Stimulated activated CD4-positive, alpha-beta T cell treated with anti-CD3 and anti-CD28 coated beads, Interleukin-1b, Interleukin-23, amount 100 ng/mL, for 1 hour (primary cell): ENCODE measurements at places on chromosomes 3 and 15.

- DNase-seq: no peak
Observed at GRCh38 chr15:71055461-71055860, 59.8 kb upstream of the THSD4 start.

- no peak for DNase-seq
Observed at GRCh38 chr3:47008234-47008796, 28.8 kb downstream of the NBEAL2 start.

DNA sequence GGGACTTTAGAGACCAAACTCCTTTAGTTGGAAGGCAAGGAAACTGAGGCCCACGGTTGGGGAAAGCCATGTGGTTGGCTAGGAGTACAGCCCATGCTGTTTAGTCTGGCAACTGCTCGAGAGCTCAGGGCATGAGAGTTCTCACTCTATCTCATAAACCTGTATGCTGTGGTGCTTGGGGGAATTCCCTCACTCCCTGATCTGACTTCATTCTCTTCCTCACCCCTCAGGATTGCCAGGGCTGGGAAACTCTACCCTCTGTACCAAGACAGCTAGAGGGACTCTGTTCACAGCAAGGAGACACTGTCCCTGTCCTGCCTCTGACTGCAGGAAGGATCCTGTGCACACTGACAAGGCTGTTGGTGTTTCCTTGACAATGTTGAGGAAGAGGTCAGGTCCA, 230.2 kb downstream of the ZNF621 start:
- no peak for DNase-seq

DNA sequence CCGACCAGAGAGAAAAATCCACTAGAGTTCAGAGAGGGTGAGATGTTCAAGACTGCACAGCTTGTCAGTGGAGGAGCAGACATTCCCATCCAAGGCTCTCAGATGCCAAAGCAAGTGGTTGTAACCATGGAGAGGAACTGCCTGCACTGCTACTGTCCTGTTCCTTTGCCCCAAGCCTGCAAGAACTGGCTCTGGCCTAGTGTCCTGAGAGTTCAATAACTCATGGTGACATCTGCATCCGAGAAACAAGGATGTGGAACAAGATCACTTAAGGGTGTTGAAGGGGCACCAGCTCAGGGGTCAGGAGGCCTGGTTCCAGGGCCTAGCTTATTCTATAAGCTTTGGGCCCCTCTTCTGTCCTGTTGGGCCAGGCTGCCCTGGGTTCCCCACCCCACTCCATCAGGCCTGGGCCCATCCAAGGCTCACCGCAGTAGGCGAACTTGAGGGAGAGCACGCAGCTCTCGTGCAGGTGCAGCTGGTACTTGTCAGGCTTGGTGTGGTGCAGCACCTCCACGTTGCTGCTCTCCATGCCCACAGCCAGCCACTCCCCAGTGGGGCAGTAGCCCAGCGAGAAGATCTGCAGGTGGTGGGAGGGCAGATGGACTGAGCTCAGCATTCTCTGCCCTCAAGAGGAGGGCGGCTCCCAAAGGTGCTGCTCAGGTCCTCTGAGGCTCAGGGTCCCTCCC, 45.6 kb downstream of the TLE3 start:
- no peak for DNase-seq

DNA sequence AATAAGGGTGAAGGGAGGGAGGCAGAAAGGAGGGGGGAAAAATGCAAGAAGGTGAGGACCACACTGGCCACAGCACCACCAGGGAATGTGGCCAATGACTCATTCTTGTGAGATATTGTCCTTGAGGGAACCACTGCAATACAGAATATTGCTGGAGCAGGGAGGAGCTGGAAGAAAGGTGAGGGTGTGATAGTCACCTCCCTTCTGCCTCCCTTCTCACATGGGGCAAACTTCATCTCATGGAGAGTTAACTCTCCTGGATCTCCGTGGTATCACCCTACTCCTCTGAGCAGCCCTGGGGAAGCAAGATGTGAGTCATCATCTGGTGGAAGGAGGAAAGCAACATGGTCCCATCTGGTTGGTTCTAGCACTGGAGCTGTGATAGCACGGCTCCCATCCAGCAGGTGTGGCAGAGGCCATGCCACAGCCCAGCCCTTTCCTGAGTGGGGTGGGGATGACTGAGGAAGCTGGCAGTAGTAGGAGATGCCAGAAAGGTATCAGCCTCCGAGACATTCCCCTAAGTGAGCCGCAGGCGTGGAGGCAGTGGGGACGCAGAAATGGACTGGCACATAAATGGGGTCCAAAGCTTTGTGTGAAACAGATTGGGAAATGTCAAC, 115.9 kb upstream of the LPP start:
- DNase-seq: no peak

DNA sequence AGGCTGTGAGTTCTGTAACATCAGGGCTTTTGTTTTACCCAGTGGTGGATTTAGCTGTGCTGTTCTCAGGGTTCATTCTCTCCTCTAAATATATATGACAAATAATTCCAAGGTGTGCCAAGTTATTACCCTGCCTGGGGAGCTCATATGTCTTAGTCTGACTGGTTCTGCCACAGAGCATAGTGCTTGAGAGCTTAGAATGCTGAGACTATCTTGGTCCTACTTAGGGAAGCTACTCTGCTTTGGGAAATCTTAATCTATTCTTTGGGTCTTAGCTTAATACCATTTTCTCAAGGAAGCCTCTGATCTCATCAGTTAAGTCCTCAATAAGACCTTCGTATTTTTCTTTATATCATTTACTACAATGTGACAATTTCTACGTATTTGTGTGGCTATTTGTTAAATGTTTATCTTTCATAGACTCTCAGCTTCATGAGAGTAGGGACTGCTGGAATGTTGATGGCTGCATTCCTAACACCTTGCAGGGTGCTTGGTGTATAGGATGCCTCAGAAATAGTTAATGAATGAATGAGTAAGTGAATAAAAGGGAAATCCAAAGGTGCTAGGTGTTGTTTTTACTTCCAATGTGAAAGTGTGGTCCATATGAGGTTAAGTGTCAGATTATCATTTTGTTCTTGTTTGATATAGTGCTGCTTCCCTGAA, 1.8 kb downstream of the OTOL1 start:
- no peak for DNase-seq

GRCh38 chr15:57329582-57330367, 46.5 kb upstream of the CGNL1 start:
- no peak for DNase-seq

- peak; percentile 51 for DNase-seq
Observed at GRCh38 chr3:148991219-148992026, at the start of gene GYG1. TSS of gene GYG1 (plus strand) at chr3:148991540. CDS start at chr3:148991641, 101 bp downstream.

GRCh38 chr3:27312044-27312668, 57.0 kb downstream of the NEK10 start:
- DNase-seq: no peak

DNA sequence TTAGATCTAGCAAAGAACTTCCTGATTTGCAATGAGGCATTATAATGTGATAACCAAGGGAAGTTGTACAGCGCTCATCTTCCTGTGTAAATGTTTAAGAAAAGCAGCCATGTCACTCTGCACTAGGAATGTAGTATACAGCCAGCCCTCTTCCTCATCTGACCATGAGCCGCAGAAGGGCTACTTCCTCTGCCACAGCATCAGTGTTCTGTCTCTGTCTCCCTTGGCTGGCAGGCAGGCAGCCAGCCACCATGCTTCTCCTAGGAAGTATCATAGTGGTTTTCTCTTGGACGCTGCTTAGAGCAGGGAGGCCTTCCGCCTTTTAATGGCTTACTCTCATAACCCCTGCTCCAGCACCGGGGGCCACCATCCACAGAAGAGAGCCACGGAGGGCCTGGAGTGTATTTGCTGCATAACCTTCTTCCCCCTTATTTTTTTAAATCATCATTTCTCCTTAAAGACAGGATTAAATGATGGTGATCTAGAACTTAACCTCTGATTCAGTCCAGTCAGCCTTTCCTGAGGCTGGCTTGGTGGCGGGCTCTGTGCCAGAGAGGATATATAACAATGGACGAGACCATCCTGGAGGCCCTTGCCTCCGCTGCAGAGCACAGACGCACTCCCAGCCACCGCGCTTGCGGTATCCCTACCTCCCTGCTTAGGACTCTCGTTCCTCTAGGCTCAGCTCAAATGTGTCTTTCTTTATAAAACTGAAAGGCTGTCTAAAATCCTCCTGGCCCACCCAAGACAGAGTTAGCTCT, 57.3 kb upstream of the PLXNA1 start:
- no peak for DNase-seq

GRCh38 chr15:75455424-75455981, 4.0 kb upstream of the SIN3A start:
- DNase-seq: peak; percentile 54

DNA sequence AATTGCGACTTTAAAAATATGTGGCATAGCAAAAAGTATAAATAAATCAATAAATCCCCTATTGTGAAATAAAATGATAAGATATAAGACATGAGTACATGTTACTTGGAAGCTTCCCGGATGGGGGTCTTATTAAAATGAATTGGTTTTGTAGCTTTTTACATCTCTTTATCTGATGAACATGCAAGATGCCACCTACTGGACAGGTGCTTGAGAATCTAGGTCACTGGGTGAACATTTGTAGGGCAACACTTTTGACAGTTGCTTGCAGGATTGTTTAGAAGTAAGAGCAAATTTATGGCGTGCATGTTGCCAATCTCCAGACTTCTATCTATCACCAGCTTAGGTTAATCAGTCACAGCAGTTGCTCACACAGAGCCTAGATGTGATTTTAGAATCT, 362.7 kb upstream of the SUCLG2 start:
- DNase-seq: no peak

GRCh38 chr15:42057799-42058646, 36.3 kb downstream of the PLA2G4D start:
- DNase-seq: no peak

DNA sequence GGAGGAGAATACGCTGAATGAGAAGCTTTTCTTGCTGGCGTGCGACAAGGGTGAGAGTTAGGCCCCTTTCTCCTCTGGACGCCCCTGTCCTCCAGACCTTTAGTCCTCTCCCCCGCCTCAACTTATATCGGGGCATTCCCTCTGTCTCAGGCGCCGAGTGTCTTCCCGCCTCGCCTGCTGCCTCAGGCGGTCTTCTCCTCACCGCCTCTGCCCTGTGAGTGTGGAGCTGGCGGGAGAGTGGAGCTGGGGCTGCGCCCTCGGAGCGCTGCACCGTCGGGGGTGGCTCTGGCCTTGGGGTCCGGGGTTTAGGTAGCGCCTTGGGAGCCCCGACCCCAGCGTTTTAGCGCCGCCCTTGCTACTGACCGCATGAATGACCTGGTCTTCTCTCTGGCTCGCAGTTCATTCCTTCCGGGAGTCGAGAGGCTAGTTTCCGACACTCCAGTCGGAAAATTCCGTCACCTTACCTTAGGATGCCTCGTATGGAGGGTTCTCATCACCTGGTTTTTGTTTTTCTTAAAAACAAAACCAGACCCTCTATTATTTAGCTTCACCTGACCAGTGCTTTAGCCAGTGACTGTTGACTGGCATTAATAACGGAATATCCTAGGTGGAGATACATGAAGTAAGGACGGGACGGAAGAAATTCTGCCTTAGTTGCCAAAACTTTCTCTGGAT, 985 bp downstream of the TRPC1 start:
- DNase-seq: no peak

DNA sequence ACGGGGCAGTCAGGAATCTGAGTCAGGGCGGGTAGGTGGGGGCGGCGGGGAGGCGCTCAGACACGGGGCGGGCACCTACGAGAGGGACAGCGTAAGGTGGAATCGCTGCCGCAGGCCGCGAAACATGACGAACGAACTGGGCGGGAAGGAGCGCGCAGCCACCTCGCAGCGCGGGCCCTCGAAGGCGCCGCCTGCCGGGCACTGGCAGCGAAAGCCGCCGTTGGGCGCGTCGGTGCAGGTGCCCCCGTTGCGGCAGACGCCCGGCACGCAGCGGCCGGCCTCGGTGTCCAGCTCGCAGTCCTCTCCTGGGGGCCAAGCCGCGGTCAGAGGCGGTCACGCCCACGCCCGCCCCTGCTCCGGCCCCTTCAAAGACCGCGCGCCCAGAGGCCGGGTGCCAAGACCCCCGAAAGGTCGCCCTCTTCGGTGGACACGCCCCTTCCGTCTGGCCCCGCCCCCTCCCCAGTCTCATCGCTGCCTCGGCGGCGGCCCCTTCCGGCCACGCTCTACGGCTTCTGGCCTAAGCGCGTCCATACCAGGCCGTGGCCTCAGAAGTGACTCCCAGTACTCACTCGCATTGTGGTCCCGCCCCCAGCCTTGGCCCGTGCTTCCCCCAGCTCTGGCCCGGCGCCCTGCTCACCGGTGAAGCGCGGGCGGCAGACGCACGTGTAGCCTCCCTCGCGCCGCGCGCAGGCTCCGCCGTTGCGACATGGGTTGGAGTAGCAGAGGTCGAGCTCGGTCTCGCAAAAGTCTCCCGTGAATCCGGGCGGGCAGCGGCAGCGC, 6.4 kb downstream of the CELSR3 start:
- peak; percentile 59 for DNase-seq

DNA sequence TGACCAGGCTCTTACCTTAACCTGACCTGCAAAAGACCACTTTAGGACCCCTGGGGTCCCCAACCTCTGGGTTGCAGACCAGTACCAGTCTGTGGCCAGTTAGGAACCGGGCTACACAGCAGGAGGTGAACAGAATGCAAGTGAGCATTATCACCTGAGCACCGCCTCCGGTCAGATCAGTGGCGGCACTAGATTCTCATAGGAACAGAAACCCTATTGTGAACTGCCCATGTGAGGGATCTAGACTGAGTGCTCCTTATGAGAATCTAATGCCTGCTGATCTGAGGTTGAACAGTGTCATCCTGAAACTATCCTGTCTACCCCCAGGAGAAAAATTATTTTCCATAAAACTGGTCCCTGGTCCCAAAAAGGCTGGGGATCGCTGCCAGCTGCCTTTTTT, 20.3 kb downstream of the CHP1 start:
- no peak for DNase-seq

DNA sequence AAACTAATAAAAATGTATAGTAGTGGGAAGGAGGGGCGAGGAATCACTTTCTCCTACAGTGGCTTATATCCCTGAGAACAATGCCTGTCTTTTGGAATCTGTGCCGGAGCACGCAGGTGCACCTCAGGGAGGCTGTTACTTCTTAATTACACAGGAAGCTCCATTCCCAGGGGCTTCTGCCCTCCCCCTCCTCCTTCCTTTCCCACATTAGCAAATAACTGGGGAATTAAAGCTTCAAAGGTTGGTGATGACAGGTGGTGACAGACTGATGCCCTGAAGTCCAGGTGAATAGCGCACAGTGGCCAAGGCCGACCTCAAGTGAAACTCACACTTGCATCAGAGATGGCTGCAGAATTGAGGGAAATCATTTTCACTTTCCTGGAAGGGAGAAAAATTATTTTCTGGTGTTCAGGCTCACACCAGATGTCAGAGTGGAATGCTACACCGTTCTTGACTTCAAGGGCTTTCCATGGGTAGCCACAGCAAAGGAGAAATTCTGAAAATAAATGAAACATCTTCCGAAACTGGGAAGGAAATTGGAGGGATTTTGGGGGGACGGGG, 3.7 kb downstream of the GRAMD2A start:
- DNase-seq: no peak

DNA sequence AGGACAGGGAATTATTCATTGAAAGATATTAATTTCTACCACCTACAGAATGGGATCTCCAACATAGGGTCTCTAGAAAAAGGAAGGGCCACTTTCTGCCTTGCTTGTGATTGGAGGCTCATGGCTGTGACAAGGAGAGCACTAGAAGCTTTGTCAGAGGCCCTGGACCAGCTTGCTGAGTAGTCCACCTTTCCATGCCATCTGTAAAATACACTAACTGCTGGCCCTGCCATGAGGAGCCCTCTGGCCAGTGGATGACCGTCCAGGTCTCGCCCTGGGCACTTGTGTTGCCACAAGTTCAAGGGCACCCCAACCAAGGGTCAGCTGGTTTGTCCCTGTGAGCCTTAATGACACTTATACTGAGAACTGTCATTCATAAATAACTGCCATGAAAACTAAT, 1.6 kb upstream of the SYNM start:
- no peak for DNase-seq

GRCh38 chr3:138827222-138827621, 7.5 kb downstream of the PIK3CB start:
- no peak for DNase-seq
